ENCODE measurements at places on chromosomes 3 and 15. TPM values are rescaled to one million over a fixed set of nuclear protein-coding genes. Genes with fewer than 3 reads are reported as not detected.

Gene EHHADH
- 0.84 TPM for polyA plus RNA-seq

Gene RNU5B-1
- not detected for polyA plus RNA-seq

Gene HLTF
- polyA plus RNA-seq, result 24.6 TPM

Gene TTC21A
- 5.5 TPM for polyA plus RNA-seq

Gene FGF7
- polyA plus RNA-seq, result not detected

Gene IL1RAP
- 3.7 TPM for polyA plus RNA-seq
